D341Med (cell line): ENCODE measurements at places on chromosomes 4 and X.

GRCh38 chr4:16596267-16596666 lies 302.2 kb downstream of the LDB2 start:
- DNase-seq = no peak

DNA sequence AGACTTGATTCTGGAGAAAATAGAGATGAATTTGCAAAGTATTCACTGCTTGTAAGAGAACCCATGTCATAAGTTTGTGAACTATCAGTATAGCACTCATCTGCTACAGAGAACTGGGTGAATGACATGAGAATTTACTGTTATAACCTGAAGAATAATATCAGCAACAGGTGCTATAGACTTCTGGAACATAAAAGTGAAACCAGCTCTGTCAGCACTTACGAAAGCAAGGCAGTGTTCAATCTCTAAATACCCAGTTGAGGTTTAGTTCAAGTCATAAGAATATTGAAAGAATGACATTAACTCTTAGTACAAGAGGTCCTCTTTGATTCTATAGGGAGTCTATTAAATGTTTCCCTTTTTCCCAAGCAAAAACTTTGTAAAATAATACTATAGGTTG lies 232.9 kb upstream of the ANKRD50 start:
- DNase-seq = no peak

DNA sequence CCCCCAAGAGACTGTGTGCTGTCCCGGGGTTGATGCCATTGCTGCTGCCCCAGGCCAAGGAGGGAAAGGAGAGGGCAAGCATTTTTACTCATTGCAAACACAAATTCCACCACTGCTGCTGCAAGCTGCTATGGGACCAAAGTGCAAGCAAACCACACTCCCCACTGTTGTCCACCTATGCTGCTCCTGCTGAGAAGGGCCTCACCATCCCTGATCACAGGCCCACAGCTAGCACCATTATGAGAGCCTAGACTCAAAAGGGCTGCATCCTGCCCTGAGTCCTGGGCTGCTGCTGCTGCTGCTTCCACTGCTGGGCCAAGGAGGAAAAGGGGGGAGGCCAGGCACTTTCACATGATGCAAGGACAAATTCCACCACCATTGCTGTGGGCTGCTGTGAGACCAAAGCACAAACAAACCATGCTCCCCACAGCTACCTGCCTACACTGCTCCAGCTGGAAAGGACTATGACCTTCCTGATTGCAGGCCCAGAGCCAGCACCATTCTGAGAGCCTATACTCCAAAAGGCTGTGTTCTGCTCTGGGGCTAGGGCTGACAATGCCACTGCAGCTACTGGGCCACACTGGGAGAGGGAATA lies 218.2 kb upstream of the ZCCHC13 start:
- DNase-seq = no peak

GRCh38 chr4:125013891-125014290 lies 300.9 kb upstream of the FAT4 start:
- DNase-seq = no peak
